ENCODE measurements at places on chromosomes 11 and 22.

DNA sequence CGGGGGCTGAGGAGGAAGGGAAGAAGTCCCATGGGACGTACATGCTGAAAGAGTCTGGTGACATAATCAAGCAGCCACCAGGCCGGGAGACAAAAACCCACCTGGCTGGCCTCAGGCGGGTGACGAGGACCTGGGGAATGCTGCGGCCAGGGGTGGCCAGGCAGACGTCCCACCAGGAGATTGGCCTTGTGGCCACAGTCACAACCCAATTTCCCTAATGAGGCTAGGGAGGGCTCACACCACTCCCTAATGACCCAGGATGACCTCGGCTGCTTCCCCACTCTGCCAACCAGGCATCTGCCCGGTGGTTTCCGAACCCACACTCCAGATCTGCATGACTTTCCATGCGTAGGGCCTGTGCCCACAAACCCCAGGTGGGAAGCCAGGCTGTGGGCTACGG lies 66.9 kb downstream of the SCUBE1 start:
- no peak for DNase-seq

DNA sequence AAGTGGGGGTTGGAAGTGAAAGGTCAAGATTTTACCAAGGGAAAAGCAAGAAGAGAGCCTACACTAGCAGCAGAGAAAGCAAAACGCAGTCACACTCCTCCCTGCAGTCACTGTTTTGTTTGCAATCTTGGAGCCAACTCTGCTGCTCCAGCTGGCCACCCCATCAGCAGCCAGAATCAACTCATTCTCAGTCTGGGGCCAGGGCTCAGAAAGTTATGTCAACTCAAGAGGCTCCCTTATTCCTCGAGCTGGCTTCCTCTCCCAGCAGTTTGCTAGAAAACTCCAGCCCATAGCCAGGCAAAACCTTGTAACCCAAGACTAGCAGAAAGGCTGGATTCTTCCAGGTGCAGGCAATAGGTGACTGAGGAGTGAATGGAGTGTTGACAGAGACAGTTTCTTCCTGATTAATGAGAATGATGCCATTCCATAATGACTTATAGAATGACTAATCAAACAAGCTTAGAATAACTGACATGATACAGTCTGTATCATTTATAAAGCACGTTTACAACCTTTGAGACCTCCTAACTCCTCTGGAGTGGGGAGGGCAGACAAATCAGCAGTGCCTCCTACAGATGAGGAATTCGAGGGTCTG lies 53.4 kb downstream of the P4HA3 start:
- DNase-seq: no peak

DNA sequence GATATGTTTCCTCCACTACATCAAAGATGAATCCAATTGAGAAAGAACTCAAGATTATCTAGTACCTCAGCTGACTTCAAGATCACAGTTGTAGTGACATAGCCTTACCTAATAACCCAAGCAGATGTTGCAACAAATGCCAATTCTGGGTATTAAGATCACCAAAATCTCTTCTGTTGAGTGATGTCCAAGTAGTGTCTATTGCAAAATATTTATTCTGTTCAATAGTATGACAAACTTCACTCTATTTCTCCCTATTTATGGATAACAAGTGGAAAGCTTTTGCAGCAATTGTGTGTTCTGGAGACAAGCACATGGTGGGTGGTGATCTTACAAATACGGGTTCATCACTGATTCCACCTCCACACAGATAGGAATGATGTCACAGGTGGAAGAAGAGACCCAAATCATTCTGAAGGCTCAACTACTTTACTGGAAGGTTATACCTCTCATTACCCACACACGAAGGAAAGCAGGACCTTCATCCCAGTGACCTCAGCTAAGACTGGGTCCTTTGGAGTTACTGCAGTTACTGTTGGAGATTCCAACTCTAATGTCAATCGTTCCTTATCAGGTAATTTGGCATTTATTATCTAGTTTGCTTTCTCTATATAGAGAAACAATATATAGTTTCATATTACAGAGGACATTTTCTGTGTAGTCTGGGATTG lies 72.0 kb downstream of the CD44 start:
- no peak for DNase-seq

DNA sequence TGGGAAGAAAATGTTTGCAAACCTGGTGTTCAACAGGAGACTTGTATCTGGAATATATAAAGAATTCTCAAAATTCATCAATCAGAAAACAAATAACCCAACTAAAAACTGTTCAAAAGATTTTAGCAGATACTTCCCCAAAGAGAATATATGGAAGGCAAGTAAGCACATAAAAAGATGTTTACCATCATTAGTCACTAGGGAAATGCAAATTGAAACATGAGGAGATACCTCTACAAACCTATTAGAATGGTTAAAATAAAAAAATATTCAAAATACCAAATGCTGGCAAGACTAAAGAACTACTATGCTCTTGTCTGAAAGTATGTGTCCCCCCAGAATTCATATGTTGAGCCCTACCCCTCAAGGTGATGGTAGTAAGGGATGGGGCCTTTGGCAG lies 8.6 kb downstream of the EXPH5 start:
- DNase-seq: no peak

- DNase-seq: no peak
These were observed 705.4 kb upstream of the TENM4 start for GRCh38 chr11:80146232-80146631.

Data from NCI-H2107 (cell line).